ENCODE measurements at places on chromosomes 4 and X. TPM values are rescaled to one million over a fixed set of nuclear protein-coding genes. Genes with fewer than 3 reads are reported as not detected.
A peak's percentile ranks its signal among the peaks of the same experiment; 100 is the strongest.

DNA sequence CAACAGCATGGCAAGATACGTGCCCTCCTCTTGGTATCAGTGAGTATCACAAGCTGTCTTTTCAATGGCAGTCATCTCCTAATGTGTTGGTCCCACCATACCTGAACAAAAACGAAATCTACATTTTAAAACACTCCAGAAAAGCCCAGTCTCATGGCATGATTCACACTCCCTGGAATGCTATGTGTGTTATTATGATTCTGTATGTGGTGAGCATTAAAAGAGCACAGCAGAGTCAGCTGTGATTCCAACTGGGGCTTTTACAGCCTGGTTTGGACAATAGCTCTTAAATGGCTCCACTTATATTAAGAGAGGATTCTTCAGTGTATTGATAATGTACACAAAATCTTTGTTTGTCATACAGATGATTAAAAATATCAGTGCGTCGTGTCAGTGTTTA is 274.1 kb upstream of the GK2 start:
- peak; percentile 67 for DNase-seq

GRCh38 chrX:77693594-77693993 is 92.4 kb downstream of the ATRX start:
- DNase-seq = no peak

GRCh38 chr4:27020203-27020602 is 159.6 kb downstream of the STIM2 start:
- DNase-seq = no peak

DNA sequence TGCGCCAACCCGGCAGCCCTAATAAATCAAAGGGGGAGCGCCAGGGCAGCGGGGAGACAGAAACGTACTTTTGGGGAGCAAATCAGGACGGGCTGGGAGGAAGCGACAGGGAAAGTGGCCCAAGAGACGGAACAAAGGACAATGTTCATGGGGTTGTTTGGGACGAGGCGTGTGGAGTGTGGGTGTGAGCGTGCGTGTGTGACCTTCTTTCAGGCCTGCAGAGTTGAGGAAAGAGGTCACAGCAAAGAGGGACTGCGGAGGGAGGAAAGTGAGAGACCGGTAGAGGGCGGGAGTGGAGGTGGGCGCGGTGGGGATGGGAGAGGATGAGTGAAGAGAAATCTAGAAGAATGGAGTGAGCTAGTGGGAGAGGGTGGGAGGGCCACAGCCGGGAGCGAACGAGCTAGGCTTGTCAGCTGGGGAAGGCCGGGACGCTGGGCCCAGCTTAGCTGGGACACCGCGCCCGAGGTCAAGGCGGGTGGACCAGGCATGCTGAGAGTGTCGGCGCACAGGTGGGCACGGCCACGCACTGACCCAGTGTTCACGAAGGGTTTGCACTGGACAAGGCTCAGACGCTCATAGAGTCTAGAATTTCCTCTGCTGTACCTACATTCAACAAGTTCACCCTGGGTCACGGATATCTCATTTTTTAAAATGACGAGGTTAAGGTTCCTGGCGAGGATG is 14.7 kb upstream of the PITX2 start:
- no peak for DNase-seq

GRCh38 chrX:55480390-55481062 is 9.1 kb downstream of the USP51 start:
- no peak for DNase-seq

- no peak for DNase-seq
These were observed 71.4 kb upstream of the STIM2 start for GRCh38 chr4:26789208-26789607.

DNA sequence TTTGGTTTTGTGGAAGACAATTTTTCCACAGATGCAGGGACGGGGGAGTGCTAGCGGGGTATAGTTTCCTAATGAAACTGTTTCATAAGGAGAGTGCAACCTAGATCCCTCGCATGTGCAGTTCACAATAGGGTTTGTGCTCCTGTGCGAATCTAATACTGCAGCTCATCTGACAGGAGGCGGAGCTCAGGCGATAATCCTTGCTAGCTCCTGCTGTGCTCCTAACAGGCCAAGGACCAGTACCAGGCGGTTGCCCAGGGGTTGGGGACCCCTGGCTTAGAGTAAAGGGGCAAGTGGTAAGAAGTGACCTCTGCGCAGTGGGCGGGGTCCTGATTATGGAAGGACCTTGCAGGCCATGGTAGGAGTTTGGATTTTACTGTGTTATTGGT is 3.8 kb downstream of the SCML1 start:
- DNase-seq = no peak

- no peak for DNase-seq
These were observed 112.6 kb downstream of the ANK2 start for GRCh38 chr4:113162089-113162488.

GRCh38 chrX:13685126-13685763 is 3.7 kb upstream of the RAB9A start:
- peak; percentile 35 for DNase-seq

GRCh38 chr4:126959056-126959745 is 673.6 kb upstream of the INTU start:
- DNase-seq = no peak

DNA sequence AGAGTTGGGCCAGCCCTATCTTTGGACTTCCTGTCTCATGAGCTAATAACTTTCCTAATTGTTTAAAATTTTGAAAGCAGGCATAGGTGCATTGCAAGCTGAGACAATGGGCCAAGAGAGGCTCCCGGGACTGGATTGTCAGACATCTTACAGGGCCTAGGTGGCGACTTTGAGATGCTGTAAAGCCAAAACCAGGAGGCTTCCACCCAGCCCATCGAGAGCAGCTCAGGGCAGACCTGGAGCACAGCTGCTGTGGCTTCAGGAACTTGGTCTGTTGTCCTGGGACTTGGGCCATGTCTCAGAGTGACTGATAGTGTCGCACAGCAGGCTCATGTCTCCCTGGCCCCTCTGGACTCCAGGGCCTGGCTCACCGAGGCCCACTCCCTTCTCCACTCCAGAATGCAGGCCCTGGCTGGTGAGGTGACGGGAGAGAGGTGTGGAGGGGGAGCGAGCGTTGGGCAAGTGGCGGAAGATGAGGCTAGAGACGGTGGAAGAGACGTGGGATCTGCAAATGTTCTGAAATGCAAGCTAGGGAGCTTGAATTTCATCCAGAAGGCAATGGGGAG is 24.1 kb upstream of the MTM1 start:
- no peak for DNase-seq

DNA sequence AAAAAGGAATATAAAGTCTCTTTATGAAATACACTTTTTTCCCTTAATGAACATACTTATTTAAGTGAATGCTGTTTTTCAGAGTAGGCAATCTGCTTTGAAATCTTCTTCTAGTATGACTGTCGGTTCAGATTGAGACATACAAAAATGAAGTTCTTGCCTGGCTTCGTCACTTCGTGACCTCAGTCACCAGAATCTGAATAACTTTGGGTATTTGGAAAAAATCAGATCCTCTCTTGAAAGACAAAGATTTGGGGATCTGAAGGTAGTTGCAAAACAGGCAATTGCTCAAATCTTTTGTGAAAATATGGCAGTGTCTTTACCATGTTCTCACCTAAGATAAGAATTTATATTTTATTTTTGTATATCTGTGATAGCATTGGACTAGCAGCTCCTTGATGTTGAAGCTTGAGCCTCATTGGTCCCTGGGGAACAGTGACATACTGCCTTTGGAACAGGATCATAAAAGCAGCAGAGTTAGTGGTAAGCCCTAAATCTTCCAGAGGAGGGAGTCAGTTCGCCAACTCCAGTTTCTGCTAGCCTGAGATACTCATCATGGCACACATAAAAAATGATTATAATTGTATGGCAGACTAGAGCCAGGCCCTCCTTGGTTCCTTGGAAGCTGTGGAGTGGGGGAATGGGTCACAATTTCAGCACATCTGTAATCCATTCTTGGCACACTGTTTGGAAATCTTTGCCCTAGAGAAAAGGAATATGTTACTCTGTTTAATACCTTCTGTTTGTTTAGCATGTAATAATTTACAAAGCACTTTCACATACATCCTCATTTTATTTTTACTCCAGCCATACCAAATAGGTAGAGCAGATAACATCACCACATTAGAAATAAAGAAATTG is 5.0 kb downstream of the ARFIP1 start:
- DNase-seq = peak; percentile 40

- DNase-seq = peak; percentile 15
These were observed 65.4 kb upstream of the KLHL13 start for GRCh38 chrX:118182025-118182424.

- DNase-seq = peak; percentile 57
These were observed 325.0 kb downstream of the FBXO8 start for GRCh38 chr4:173958445-173958844.

- peak; percentile 73 for DNase-seq
These were observed 83.4 kb downstream of the TMEM164 start for GRCh38 chrX:110086162-110086915.

- DNase-seq = no peak
These were observed 294.6 kb upstream of the NRK start for GRCh38 chrX:105527759-105528158.

GRCh38 chr4:80202190-80202711 is 4.9 kb downstream of the PRDM8 start:
- peak; percentile 80 for DNase-seq

- DNase-seq = no peak
These were observed 99.5 kb downstream of the ANK2 start for GRCh38 chr4:113148925-113149324.

DNA sequence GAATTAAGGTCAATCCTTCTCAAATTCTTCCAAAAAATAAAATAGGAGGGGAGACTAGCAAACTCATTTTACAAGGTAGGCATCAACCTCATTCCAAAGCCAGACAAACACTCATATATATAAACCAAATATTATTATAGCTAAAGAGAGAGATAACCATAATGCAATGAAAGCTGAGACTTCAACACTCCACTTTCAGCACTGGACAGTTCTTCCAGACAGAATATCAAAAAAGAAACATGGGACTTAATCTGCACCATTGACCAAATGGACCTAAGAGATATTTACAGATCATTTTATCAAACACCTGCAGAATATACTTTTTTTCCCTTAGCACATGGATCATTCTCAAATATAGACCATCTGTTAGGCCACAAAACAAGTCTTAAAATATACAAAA is 15.5 kb upstream of the EDA2R start:
- DNase-seq = no peak

- no peak for DNase-seq
These were observed 37.8 kb downstream of the UCHL1 start for GRCh38 chr4:41294445-41295062.

GRCh38 chrX:42772874-42773273 is 5.1 kb downstream of the PPP1R2C start:
- DNase-seq = no peak

IL21 gene
- not detected for total RNA-seq

SYNPO2 gene
- total RNA-seq = 1.7 TPM

SLC25A43 gene
- 12.5 TPM for total RNA-seq

CT45A3 gene
- not detected for total RNA-seq

SPANXA2 gene
- not detected for total RNA-seq

RBM41 gene
- total RNA-seq = 11.9 TPM

ARHGEF6 gene
- 3.1 TPM for total RNA-seq

GC gene
- total RNA-seq = not detected

ABCE1 gene
- 219 TPM for total RNA-seq

SPANXN4 gene
- total RNA-seq = not detected

NEXMIF gene
- total RNA-seq = under 0.01 TPM

TMSB15B gene
- total RNA-seq = 7.9 TPM
